ENCODE measurements at places on chromosomes 2 and 18.

GRCh38 chr2:17821535-17822444 is 5.5 kb downstream of the MSGN1 start:
- DNase-seq: peak; percentile 14

DNA sequence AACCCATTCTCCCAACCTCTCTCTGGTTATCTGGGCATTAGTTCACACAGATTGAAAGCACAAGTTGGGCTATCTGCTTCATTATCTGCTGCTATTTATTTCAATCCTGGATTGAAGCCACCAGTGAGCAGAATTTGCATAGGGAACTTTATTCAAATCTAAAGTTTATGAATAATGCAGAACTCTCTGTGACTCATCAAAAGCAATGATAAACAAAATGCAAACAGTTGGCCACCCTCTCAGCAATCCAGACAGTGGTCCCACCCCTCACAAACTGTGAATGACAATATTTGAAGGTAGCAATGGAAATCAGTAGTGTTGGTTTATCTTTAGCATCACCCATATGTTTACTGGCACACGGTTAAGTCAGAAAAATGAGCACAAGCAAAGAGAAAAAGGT is 106.8 kb upstream of the TMEM178A start:
- no peak for DNase-seq

GRCh38 chr2:119289642-119290041 is 66.0 kb downstream of the STEAP3 start:
- DNase-seq: no peak

- DNase-seq: no peak
These were observed 84.3 kb downstream of the EDAR start for GRCh38 chr2:108904680-108905079.

DNA sequence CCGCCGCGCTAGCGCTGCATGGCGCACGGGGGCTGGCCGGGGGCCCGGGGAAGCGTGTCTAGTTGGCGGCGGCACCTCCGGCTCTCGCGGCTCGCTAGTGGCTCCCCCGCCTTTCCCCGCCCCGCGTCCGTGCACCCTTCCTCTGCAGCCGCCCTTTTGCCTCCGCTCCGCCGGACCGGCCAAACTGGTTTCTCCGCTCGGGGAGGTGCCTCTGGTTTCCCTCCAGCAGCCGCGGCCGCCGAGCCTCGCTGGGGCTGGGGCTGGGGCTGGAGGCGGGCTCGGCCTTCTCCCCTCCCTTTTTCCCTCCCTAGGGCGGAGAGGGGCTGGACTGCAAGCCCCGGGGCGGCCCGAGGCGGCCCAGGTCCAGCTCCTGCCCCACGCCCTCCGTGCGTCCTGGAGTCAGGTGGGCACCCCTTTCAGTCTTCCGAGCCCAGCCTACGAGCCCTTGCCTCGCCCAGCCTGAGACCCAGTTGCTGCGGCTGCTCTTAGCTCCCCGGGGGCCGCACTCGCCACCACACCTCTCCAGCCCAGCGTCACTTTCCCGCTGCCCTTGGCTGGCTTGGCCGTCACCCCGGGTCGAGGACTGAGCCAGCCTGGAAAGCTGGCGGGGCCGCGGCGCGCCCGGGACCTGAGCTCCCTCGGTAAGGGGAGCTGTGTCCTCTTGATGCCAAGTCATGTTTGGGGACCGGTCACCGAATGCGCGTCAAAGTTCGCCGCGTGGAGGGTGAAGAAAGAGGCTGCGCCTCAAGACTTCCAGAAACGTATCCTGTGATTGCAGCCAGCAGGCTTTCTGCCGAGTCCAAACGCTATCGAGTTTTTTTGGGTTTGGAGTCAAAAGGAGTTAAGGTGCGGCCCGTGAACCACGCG is at the start of gene ATP8B1:
ATP8B1 (minus strand) TSS at position 213 of the 867 bp plus-strand sequence. CDS start 71,508 bp downstream, outside the sequence.
- DNase-seq: peak; percentile 86

DNA sequence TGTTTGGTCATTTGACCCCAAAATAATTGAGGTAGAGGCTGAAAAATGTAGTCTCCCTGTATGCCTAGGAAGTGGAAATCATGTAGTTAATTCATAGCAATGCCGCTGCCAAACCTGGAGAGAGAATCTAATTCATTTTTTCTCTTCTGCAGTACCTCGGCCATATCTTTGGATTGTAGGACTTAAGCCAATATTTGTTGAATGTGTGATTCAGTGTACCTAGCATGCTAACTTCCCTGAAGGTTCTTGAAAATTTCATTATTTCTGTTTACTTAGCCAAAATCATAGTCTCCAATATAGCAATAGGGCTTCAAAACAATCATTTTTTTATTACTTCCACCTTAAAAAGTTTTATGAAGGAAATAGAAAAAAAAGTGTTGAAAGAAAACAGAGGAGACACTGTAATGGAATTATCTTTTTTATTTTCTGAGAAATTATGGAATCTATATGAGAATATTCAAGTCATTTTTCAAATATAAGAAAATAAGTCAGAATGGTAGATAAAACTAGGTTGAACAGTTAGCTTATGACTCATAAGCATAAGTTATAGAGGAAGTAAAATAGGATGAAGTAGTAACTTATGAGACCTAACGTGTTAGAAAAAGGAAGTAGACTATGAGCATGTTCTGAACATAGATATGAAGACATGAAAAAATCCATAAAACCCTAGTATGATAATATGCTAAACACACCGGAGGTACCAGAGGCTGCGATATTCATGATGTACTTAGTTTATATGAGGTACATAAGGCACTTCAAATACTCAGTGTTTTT is 35.2 kb upstream of the CDH19 start:
- DNase-seq: peak; percentile 36

DNA sequence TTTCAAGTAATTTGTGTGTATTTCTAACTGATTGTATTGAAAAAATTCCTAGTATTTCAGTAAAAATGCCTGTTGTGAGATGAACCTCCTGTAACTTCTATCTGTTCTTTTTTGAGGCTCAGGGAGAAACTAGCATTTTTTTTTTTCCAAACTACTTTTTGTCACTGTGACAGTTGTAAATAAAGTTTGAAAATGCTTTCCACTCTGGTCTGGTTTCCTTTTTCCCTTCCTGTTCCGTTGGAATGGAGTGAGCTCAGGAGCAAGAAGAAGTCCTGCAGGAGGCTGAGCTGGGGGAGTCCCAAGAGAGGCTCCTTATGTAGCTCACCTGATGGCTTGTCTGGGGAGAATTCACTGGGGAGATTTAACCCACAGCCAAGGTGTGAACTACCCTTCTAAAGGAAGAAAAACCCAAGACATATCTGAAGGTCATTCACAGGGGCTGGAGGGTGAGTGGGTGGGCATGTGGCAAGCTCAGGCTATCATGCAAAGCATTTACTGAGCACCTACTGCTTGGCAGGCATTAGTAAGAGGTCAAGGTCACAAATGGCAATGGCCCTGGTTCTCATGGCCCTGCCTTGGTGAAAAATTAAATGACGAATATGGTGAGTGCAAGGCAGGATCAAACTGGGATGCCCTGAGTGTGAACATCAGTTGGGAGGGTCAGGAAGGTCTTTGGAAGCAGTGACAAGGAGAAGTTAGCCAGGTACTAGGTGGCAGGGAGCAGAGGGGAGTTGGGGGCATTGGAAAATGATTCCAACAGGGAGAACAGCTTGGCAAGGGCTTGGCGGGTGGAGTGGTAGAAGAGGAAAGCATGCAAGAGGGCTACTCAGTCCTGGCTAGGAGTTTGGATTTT is 28.7 kb downstream of the LBH start:
- no peak for DNase-seq

DNA sequence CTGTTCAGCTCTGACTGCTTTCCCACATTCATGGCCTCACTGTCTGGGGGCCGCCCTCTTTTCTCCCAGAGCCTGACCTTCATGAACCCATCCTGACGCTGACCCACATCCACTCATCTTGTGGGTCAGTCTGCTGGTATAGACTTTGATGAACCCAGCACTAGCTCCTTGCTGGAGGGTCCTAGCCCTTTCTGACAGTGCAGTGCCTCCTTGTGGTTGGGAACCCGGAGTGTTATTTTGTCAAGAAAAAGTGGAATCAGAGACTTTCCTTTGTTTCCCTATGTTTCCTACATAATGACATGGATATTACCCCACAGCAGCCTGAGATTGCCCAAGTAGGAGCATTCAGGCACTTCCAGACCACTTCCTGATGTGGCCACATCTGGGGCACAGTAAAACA is 19.3 kb upstream of the OSR1 start:
- no peak for DNase-seq

DNA sequence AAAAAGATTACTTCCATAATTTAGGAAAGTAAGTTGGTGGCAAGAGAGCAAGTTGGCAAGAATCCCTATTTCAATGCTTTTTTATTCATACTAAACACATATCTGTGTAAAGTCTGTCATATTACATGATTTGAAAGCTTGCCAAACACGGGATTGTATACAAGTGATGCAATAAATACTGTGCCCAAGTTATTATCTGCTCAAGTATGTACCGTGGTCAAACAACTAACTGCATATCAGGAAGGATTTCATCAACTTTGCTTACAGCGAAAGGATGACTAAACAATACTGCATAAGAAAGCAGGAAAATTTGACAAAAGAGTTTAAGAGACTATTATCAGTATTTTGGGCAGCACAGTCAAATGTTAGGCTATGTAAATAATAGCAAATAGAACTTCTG is 69.6 kb upstream of the SCN1A start:
- DNase-seq: no peak

- no peak for DNase-seq
These were observed 568.5 kb upstream of the SOX11 start for GRCh38 chr2:5123582-5124196.

GRCh38 chr2:65754219-65754618 is 321.8 kb upstream of the SPRED2 start:
- no peak for DNase-seq

DNA sequence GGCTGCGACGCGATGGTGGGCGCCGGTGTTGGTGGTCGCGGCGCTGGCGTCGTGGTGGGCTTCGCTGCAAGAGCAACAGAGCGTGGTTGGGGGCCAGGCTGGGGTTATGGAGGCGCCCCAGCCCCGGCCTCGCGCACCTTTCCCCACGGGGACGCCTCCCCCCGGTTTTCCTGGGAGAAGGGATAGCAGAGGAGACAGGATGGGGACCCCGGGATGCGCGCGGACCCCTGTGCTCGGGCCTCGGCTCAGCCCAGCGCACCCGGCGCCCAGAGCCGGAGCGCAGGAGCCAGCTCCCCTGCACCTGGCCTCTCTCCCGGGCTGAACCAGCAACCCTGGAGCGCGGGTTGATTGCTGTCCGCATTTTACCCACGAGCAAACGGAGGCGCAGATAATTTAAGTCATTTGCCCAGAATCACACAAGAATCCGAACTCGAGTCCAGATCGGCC is 1.0 kb downstream of the CD8A start:
- DNase-seq: no peak

GRCh38 chr2:183010112-183010511 is 28.1 kb downstream of the NCKAP1 start:
- peak; percentile 24 for DNase-seq

GRCh38 chr2:137924019-137924418 is 40.3 kb upstream of the HNMT start:
- peak; percentile 57 for DNase-seq

GRCh38 chr2:113876503-113877387 is 13.1 kb upstream of the ACTR3 start:
- DNase-seq: no peak

DNA sequence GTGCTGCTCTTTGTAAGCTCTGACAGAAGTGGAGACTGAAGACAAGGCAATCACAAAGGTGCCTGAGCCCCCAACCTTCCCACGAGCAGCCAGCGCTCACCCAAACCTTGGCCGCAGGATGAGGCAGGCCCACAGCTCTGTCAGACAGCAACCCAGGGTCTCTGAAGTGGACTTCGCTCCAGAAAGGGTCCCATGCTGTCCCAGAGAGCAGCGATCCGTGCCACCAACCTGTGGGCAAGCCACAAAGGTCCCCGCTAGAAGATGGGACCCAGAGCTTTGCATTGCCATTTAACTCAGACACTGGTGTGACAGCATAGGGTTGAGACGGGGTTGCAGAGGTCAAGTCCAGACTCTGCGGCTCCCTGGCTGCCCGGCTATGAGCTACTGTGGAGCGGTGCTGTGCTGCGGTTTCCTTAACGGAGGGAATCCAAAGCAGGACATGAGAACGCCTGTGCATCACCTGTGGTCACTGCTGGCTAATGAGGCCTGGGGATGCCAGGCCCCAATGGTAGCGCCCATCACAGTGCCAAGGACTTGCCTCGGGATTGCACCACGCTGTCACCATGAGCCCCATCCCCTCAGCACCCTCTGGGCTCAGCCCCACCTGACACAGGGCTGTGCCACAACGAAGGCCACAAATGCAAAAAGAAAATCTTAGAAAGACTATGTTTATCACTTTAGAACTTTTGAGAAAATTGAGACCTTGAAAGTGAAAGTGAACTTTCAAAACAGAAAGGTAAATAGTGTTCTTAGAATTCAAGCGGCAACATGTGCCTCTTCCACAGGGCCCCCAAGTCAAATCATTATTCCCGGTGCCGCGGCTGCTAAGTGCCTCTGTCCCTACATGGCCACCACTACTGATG is 103.4 kb downstream of the HDAC4 start:
- no peak for DNase-seq

- no peak for DNase-seq
These were observed 3.8 kb upstream of the RPS7 start for GRCh38 chr2:3571284-3571683.

DNA sequence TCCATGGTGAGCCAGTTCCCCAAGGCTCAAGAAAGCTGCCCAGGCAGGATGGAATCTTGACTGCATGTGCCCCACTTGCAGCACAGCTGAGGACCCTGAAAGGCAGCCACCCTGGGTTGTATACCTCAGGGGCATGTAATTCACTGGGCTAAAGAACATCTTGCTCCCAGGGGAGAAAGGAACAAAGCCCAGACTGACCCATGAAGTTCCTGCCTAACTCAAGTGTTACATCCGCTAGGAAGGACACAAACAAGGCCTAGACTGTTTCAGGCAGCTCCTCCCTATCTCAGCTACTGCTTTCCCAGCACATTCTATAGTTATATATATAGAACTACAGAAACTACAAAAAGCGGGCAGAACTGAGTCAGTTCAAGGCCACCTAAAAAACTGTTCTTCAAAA is 69.0 kb downstream of the RBM43 start:
- no peak for DNase-seq

DNA sequence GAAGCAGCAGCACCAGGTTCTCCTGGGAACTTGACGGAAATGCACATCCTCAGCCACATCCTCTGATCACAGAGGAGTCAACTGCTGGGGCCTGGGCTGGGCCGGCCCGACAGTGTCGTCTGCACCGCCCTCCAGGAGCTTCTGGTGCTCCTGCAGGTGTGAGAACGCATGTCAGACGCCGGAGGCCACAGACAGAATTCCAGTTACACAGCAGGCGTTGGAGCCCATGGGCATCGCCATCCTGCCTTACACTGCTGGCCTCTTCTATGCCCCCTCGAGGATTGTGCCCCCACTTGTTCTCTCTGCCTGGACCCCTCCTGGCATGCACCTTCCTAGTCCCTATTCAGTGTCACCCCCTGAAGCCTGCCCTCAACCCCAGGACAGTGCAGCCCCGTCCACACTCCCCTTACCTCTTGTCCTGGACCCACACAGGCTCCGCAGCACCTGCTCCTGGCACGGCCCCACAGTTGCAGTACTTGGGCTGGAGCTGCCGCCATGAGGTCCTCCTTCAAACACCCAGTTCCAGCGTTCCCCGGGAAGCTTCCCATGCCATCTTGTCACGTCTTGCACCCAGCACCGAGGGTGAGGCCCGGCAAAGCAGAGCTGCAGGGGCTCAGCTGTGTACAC is 37.5 kb downstream of the ADI1 start:
- DNase-seq: no peak

GRCh38 chr2:176455816-176456291 is 186.6 kb downstream of the MTX2 start:
- peak; percentile 16 for DNase-seq

GRCh38 chr18:25876330-25876948 is 214.0 kb downstream of the SS18 start:
- peak; percentile 15 for DNase-seq
